ENCODE measurements at places on chromosomes 13 and 19. TPM values are rescaled to one million over a fixed set of nuclear protein-coding genes. Genes with fewer than 3 reads are reported as not detected.

Gene RFPL4AL1
- total RNA-seq = not detected

- DNase-seq = no peak
Observed at GRCh38 chr13:96444676-96445075, 354.8 kb downstream of the HS6ST3 start.

Gene CDX2
- 2.4 TPM for total RNA-seq

- DNase-seq = no peak
Observed at GRCh38 chr13:112069061-112069844, 2.3 kb downstream of the SOX1 start.

GRCh38 chr19:30519607-30520205, 147.5 kb downstream of the ZNF536 start:
- DNase-seq = no peak

Gene SIGLEC14
- not detected for total RNA-seq

Gene NCAN
- total RNA-seq = 13.8 TPM

DNA sequence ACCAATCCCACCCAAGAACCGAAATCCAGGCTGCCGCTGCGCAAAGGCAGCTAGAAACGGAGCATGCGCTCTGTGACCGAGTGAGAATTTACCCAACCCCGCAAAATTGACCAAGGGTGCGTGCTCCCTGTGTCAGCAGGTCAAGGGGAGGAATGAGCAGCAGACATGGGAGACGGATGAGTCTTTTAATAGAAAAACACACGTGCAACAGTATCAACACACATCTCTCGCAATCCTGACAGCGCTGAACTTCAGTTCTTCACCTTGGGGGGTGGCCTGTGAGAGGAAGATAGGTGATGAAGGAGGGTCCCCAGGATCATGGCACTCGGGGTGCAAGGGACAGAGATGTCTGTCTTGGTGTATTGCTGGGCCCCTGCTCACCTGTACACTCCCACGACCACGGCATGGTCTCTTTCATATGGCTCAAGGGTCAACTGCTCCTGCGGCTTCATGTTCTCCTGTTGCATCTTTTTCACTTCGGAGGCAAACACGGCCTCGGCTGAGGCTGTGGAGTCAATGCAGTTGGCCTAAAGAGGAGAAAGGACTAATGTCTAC, 402 bp upstream of the DYRK1B start:
- DNase-seq = no peak

Gene RAX2
- total RNA-seq = not detected

- DNase-seq = no peak
Observed at GRCh38 chr13:33697926-33698325, 120.0 kb upstream of the RFC3 start.

DNA sequence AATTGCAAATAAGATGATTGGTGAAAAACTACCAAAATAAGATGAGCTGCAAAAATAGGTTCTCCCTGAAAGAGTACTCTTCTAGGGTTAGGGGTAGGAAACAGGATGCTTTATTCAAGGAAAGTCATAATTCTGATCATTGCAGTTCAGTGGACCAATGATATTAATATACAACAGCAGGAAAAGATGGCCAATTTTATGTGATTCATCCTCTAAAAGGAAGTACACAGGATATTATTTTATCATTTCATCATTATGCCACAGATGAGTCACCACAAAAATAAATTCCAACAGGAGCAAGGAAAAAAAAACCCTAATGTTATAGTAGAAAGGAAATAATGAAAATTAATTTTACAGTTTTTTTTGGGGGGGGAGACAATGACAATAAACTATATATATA, 205.0 kb downstream of the NALCN start:
- DNase-seq = no peak

DNA sequence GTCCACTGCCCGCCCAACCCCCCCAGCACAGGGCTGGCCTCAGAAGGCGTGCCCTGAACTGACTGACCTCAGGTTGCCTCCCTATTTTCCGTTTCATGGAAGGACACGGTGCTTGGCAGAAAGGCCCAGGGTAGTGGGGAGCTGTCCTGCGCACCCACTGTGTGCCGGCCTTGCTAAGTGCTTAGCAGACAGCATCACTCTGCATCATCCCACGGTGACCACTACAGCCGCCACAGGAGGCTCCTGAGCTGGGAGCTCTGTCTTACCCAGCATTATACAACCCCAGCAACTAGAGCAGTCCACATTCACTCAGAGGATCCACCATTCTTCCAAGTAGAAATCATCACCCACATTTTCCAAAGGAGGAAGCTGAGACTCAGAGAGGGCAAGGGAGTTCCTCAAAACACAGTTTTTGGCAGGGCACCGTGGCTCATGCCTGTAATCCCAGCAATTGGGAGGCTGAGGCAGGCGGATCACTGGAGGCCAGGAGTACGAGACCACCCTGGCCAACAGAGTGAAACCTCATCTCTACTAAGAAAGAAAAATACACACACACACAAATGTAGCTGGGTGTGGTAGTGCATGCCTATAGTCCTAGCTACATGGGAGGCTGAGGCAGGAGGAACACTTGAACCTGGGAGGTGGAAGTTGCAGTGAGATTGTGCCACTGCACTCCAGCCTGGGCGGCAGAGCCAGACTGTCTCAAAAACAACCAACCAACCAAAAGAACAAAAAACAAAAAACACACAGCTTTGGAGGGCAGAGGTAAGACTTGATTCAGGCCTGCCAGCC, 1.6 kb downstream of the SBK2 start:
- no peak for DNase-seq

- no peak for DNase-seq
Observed at GRCh38 chr19:10190026-10190425, 4.7 kb downstream of the DNMT1 start.

Gene RFXAP
- 13.9 TPM for total RNA-seq

GRCh38 chr19:660793-661426, 2.1 kb downstream of the RNF126 start:
- no peak for DNase-seq

GRCh38 chr13:98370806-98371515, 193.9 kb upstream of the RNF113B start:
- no peak for DNase-seq

Gene ZNF626
- total RNA-seq = 18.9 TPM

Gene KLF1
- total RNA-seq = not detected

DNA sequence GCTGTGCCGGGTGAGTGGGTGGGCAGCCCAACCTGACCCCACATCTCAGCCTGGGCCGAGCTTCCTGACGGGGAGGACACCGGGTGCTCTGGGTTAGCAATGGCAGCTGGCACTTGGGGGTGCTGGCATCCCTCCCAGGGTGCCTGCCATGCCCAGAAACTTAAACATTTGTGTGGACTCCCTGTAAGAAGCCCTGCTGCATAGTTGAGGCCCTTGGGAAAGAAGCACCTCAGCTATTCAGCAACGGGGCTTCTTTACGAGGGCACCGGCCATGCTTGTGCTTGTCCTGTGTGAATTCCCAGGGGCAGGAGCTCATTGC, 33.8 kb upstream of the MEDAG start:
- DNase-seq = no peak

- DNase-seq = no peak
Observed at GRCh38 chr19:23404676-23405075, 9.4 kb upstream of the ZNF91 start.

GRCh38 chr13:59119475-59119874, 1044.3 kb downstream of the DIAPH3 start:
- DNase-seq = no peak

Gene BEST2
- total RNA-seq = not detected

Gene LDLR
- 152 TPM for total RNA-seq

Measured in neural crest cell (in vitro differentiated cells).